ENCODE measurements at places on chromosomes 2 and 18. TPM values are rescaled to one million over a fixed set of nuclear protein-coding genes. Genes with fewer than 3 reads are reported as not detected.

CD302 gene
- total RNA-seq: 2.5 TPM

PSMA8 gene
- total RNA-seq: not detected

GCG gene
- total RNA-seq: not detected

EVX2 gene
- total RNA-seq: not detected

CHRND gene
- not detected for total RNA-seq

ITGA4 gene
- 1.1 TPM for total RNA-seq

SIGLEC15 gene
- total RNA-seq: not detected

SS18 gene
- 52.6 TPM for total RNA-seq

ACKR3 gene
- 19.4 TPM for total RNA-seq

SP5 gene
- total RNA-seq: not detected

CYP27A1 gene
- 0.20 TPM for total RNA-seq

RHOB gene
- 318 TPM for total RNA-seq

MAP3K19 gene
- not detected for total RNA-seq

HOXD13 gene
- total RNA-seq: 0.24 TPM

FAM117B gene
- 1.2 TPM for total RNA-seq

IL1RL1 gene
- 0.78 TPM for total RNA-seq

TTL gene
- total RNA-seq: 29.5 TPM

CCDC102B gene
- total RNA-seq: 0.92 TPM

CD207 gene
- not detected for total RNA-seq

TLX2 gene
- 0.47 TPM for total RNA-seq

RAPGEF4 gene
- total RNA-seq: 0.26 TPM

NOL4 gene
- not detected for total RNA-seq

TUBA3E gene
- 0.78 TPM for total RNA-seq

CD226 gene
- 0.15 TPM for total RNA-seq

GALNT5 gene
- total RNA-seq: 2.4 TPM

TOGARAM2 gene
- total RNA-seq: not detected

DES gene
- 0.18 TPM for total RNA-seq

RESP18 gene
- total RNA-seq: not detected

UBXN4 gene
- total RNA-seq: 43.5 TPM

LOXHD1 gene
- not detected for total RNA-seq

MAP2 gene
- total RNA-seq: 1.3 TPM

MSH2 gene
- total RNA-seq: 31.9 TPM

ME2 gene
- total RNA-seq: 38.9 TPM

OBSL1 gene
- total RNA-seq: 26.1 TPM

DNAJC5G gene
- not detected for total RNA-seq

SLC23A3 gene
- 0.46 TPM for total RNA-seq

ALPI gene
- not detected for total RNA-seq

TSPYL6 gene
- total RNA-seq: not detected

TMEM247 gene
- not detected for total RNA-seq

CENPA gene
- total RNA-seq: 46.7 TPM

WDR7 gene
- 3.2 TPM for total RNA-seq

NEUROD1 gene
- total RNA-seq: not detected

KCNG2 gene
- not detected for total RNA-seq

MDH1B gene
- total RNA-seq: 1.7 TPM

GPR35 gene
- 1.1 TPM for total RNA-seq

KIAA2012 gene
- total RNA-seq: not detected

GKN2 gene
- 4.3 TPM for total RNA-seq

SH3RF3 gene
- total RNA-seq: 0.63 TPM

COLEC11 gene
- 0.40 TPM for total RNA-seq

PLEKHB2 gene
- total RNA-seq: 69.3 TPM

PROKR1 gene
- total RNA-seq: not detected

ROCK2 gene
- 33.3 TPM for total RNA-seq

Measured in A549 treated with ZK216348 at 1 μM for 4 hours (cell line).